Activated naive CD8-positive, alpha-beta T cell treated with anti-CD3 and anti-CD28 coated beads, Interleukin-2, amount 10 ng/mL, durations not matched to agents 7 days and 5 days (primary cell): ENCODE measurements at places on chromosomes 12 and 14. TPM values are rescaled to one million over a fixed set of nuclear protein-coding genes. Genes with fewer than 3 reads are reported as not detected.

DNA sequence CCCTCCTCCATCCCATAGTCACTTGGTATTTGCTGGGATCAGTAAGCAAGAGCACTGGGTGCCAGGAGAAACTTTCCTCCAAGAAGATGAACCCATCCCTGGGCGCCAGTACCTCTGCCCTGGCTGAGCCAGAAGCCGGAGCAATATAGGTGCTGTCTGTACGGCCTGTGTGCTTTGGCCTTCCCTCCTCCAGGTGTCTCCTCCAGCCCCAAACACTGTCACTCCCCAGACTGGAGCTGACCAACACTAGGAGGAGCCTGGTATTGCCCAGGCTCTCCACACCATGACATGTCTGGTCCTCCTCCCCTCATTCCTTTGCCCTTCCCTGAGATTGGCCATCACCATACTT is 4.9 kb downstream of the GSTZ1 start:
- H3K4me1 ChIP-seq, result peaks cover 10% of the 10 kb centered on the region
- no peak overlapping the region for H3K27ac ChIP-seq
- no peaks in the 10 kb centered on the region for H3K27me3 ChIP-seq
- no peaks in the 10 kb centered on the region for H3K36me3 ChIP-seq
- DNase-seq, result no peak

GRCh38 chr12:7271893-7272514 is 31.9 kb upstream of the ACSM4 start:
- H3K27me3 ChIP-seq, result peaks cover 17% of the 10 kb centered on the region
- DNase-seq, result no peak
- no peak overlapping the region for H3K27ac ChIP-seq
- H3K36me3 ChIP-seq, result no peaks in the 10 kb centered on the region
- no peaks in the 10 kb centered on the region for H3K4me1 ChIP-seq

DNA sequence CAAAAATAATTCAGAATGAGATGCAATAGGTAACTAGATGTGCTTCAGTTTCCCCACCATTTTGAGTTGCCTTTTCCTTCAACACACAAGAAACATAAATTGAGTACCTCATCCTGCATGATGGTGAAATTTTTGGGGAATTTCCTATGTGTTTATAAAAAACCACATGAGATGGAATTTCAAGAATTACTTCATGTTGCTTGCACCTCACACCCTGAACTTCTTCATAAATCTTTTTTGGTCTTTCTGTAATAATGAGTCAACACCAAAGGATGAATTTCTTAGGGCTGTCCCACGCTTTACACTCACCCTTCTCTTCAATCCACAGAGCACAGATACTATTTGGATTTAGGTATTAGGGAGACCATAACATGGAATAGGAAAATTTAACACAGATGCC is 22.6 kb upstream of the LUM start:
- no peak overlapping the region for H3K27ac ChIP-seq
- DNase-seq, result no peak
- no peaks in the 10 kb centered on the region for H3K4me1 ChIP-seq
- no peaks in the 10 kb centered on the region for H3K36me3 ChIP-seq

DNA sequence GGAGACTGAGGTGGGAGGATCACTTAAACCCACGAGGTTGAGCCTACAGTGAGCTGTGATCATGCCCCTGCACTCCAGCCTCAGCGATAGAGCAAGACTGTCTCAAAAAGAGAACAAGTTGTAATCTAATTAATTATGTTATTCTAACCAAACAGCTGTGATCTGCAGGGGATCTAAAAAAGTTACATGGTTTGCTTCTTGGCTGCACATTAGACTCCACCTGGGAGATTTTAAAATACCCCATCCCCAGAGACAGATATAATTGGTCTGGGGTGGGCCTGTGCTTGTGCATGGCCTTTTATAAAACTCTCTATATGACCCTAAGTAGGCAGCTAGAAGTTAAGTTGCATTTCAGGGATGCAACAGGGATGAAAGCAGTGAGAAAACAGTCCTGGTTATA is 76.7 kb downstream of the SCAF11 start:
- H3K4me1 ChIP-seq, result peaks cover 2% of the 10 kb centered on the region
- DNase-seq, result no peak
- H3K27ac ChIP-seq, result no peak overlapping the region

KRT79 gene
- not detected for total RNA-seq

GRCh38 chr14:72779679-72780078 is 114.2 kb downstream of the DPF3 start:
- H3K4me3 ChIP-seq, result no peak overlapping the region
- H3K36me3 ChIP-seq, result peaks cover 22% of the 10 kb centered on the region
- H3K27ac ChIP-seq, result no peak overlapping the region

CMTM5 gene
- not detected for total RNA-seq
